ENCODE measurements at places on chromosomes 3 and 15.

DNA sequence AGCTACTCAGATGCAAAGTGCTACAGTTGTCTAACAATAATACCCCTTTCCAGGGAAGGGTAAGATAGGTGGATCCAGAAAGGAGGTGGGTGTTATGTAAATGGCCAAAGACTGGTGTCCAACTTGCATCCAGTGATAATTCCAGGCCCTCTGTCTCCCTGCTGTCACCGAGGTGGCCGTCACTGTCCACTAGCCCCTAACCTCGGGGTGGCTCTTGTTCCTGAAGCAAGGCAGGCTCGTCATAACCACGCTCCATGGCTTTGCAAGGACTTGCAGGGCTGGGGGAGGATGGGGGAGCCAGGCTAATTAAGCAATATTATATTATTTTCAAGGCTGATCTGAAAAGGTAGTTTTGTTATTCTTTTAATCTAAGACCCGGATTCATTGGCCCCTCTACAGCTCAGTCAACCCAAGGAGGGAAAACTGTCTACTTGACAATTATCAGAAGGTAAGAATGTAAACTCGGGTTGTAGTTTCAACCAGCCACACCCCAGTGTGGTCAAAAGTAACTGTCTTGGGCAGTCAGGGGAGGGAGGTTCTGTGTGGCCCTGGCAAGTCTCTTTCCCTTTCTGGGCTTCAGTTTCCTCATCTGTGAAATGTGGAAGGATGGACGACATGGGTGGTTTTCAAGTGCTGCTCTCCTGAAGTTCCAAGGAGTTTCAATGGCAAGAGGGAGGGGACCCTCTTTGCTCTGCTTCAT is 220.1 kb upstream of the BHLHE40 start:
- DNase-seq: no peak

DNA sequence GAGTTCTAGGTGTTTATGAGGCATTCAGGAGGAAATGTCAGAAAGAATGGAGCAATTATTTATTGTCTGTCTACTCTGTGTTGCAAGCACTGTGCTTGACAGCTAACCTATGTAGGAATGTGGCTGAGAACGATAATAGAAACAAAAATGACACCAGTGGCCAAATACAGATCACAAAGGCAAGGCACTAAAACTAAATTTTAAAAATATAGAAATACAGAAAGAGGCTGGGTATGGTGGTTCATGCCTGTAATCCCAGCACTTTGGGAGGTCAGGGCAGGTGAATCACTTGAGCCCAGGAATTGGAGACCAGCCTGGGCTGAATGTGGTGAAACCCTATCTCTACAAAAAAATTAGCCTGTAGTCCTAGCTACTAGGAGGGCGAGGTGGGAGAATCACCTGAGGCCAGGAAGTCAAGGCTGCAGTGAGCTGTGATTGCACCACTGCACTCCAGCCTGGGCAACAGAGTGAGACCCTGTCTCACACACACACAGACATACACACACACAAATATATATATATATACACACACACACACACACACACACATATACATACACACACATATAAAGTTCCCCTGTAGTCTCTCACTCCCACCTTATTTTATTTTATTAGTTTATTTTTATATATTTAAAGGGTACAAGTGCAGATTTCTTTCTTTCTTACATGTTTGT is 6.0 kb downstream of the PRKCI start:
- no peak for DNase-seq

GRCh38 chr3:149342413-149343380 is 9.3 kb upstream of the TM4SF18 start:
- DNase-seq: no peak

- no peak for DNase-seq
Measured at GRCh38 chr15:90643301-90643632, 73.9 kb upstream of the BLM start.

GRCh38 chr3:144511346-144511745 is 539.7 kb downstream of the DIPK2A start:
- no peak for DNase-seq

- no peak for DNase-seq
Measured at GRCh38 chr15:81992523-81992922, 53.3 kb downstream of the MEX3B start.

DNA sequence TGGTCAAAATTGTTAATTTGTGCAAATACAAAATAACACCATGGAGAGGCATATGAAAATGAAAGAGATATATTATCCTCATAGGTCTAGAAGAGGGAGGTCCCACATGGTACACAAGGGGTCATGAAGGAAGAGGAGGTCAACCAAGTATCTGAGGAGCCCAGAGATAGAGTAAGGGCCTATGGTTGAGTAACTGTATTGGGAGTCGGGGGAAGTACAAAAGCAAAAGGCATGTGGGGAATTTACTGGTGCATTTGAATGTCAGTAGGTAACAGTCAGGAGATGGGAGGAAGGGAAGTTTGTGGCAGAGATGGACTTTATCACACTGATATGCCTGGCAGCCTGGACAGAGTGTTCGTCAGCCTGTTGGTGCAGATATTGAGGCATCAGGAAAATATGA is 1113.7 kb downstream of the OTOL1 start:
- no peak for DNase-seq

DNA sequence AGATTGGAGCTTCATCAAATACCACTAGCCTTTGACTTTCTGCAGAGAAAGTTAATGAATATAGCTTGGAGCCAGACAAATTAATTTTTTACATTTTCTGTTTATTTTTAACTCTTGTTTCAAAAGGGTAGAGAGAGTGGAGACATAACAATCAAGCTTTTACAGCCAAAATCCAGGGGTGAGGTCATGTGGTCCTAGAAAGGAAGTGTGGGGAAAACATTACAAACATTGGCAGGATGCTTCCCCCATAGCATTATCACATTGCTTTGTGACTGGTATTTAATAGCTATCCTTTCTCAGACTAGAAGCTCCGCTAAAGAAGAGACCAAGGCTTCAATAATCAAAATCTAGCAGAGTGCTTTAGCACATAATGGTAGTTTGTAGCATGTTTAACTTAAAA is 46.4 kb upstream of the PHLDB2 start:
- no peak for DNase-seq

DNA sequence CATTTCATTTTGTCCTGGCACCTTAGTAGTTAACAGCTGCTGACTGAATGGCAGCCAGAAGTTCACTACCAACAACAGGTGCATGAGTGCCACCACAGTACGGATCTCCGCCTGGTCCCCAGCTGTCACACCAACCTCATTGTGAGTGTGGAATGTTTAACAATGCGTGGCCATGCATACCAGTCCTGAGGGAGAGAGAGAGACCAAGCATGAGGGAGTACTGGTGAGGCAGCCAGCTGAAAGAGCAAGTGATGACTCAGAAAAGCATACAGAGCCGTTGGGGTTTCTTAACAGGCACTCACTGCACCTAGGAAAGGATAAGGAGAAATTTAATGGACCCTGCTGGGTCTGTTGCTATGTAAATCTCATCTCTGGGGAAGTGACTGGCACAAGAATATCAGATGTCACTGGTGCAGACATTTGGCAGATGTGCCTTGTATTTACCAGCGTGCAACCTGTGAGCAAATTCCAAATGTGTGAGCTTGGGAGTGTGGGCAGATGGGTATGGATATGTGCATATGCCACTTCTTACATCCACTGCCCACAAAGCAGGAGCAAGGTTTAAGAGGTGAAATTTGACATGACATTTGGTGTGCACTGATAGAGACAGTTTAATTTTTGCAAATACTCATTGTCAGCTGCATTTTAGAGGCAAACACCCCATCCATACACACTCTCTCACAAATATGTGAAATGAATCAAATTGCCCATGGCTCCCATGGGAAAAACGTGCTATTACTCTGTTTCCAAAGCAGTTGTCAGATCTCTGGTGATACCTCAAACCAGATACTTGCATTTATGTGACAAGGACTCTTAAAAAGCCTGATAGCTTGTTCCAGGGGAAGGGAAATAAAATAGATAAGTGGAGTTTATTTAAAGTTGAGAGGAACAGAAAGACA is 245.2 kb upstream of the ARPP21 start:
- no peak for DNase-seq

DNA sequence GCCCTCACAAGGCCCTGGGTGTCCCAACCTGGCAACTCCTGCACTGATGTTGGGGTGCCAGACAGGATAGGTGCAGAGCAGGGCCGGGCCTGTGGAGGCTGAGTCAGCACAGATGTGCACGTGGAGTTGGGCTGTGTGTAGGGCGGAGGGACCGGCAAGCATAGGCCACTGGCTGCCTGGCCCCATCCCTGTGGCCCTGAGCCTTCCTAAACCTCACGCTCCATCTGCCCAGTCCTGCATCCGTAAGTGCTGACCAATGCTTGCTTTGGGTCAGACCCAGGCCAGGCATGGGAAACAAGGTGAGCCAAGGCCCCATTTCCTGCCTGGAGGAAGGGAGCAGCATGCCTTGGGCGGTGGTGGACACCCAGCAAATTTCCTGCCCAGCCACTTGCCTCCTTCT is 5.8 kb upstream of the IQSEC1 start:
- DNase-seq: no peak

GRCh38 chr3:186869253-186870100 is 27.0 kb downstream of the ADIPOQ start:
- no peak for DNase-seq

DNA sequence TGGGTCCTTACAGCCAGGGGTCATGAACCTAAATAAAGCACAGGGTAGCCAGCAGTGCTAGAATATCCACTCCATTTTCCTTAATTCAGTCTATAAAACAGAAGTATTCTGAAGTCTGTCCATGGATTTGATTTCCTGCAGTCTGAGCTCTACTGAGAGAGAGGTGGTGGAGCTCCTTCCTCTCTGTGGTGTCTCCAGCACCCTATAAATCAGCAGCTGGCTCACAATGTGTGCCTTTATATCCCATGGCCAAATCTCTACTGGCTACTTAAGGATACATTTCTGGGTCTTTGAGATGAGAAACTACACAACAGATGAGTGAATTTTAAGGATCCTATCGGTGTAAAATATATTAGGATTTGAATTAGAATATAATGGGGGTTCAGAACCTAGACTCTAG is 339.9 kb upstream of the RBMS3 start:
- no peak for DNase-seq

DNA sequence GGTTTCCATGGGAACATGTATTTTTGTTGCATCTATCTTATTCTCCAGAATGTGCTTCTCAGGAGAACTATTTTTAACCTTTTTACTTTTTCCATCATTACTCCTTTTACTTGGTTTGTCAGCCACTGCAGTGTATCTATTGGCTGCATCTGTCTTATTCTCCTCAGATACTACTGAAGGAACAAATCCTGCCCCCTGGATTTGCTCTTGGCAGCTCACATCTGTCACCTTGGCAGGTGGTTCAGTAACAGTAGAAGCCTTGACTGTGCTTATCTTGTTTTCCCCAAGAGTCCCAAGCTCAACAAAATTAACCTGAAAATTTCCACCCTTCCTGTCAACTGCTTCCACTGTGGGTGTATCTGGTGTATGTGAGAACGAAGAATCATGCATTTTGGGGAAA is 106.0 kb downstream of the MAP4 start:
- no peak for DNase-seq

GRCh38 chr3:197846491-197846890 is 55.4 kb downstream of the LRCH3 start:
- DNase-seq: no peak

GRCh38 chr3:45603226-45603625 is 8.7 kb downstream of the LIMD1 start:
- DNase-seq: no peak

DNA sequence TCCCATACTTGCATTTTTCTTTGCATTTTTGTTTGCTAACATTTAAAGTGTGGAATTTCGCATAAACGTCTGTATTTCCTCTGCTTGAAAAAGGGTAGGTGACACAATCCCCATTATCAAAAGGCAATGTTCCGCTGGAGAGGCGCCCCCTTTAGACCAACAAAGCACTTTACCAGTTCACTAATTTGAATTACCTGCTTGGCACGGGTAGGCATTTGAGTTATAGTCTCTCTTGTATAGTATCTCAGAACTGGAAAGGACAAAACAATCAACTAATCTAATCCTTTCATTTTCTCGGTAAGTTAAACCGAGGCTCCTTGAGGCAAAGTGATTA is 775 bp upstream of the CCDC39 start:
- DNase-seq: no peak

GRCh38 chr15:96035635-96036034 is 294.9 kb upstream of the NR2F2 start:
- DNase-seq: no peak

GRCh38 chr15:40340740-40341400 is at the start of gene CCDC9B:
CCDC9B (minus strand) TSS chr15:40340939; CDS start chr15:40340819, 120 bp downstream.
- no peak for DNase-seq

DNA sequence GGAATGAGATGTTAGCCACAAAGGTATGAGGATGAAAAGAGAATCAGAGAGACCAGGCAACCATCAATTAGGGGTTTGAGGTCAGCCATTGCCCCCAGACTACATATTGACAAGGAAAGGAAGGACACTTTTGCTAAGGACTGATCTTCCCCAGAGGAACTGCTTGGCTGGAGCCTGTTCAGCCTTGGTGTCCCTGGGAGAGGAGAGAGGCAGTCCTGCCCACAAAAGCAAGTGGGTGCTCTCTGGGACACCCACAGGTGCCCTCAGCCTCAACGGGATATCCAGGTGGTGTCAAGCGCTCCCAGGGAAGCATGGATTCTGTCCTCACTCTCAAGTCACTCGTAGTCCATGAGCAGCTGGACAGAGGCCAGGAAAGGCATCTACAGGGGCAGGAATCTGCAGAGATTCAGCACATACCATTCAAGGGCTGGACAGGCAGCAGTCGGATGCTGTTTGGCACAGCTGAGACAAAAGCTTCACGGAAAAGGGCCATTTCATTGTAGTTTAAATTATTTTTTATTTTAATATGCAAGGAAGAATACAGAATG is 166.2 kb downstream of the UACA start:
- DNase-seq: no peak

DNA sequence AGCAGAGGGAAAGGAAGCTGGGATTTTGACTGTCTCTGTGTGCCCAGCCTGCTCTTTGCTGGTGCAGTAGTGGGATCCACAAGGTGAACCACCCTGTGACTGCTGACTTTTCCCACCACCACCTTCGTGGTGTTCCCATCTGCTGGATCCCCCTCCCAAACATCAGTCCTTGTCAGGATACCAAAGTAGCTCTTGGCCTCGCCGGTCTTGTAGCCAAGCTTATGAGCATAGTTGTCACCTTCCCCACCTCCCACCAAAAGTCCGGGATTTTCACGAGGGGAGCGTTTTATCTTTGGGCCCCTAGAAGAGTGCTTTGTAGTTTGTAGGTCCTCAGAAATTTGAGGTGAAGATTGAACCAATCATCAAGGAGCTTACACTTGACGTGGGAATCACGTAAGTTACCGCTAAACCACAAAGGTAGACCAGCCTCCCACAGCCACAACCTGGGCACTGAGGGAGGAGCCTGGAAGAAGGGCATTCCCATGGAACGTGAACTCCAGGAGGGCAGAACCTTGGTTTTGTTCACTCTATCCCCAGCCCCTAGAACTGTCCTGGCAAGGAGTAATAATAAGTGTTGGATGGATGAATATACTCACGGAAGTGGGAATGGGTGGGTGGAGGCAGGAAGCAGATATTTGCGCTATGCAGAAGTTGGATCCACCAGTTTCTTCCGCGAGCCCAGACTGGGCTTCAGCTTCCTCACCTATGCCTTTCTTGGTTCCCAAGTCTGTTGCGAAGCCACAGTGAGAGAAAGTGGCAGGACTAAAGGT is 814 bp upstream of the TEX264 start:
- DNase-seq: peak; percentile 21

GRCh38 chr15:54772663-54773062 is 424.1 kb downstream of the RSL24D1 start:
- no peak for DNase-seq

GRCh38 chr3:57783186-57784088 is 27.3 kb downstream of the SLMAP start:
- DNase-seq: no peak
